ENCODE measurements at places on chromosomes 2 and 18.
A peak's percentile ranks its signal among the peaks of the same experiment; 100 is the strongest.

DNA sequence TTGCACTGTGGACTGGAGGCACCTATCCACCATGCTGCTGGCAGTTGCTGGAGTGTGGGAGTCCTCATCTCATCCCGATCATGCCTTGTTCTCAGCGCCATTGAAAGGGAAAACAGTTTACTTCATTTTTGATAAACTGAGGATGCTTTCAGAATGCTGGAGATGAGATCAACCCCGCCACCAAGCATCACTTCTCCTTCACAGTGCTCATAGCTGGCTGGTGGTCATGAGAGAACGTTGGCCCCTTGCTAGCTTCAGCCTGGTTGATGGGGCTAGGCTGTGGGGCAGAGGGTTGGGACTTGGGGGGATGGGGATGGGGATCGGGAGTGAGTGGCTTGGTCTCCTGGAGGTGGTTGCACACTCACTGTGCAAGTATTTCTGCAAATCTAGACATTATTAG, 30.1 kb downstream of the SOX11 start:
- DNase-seq, result no peak

DNA sequence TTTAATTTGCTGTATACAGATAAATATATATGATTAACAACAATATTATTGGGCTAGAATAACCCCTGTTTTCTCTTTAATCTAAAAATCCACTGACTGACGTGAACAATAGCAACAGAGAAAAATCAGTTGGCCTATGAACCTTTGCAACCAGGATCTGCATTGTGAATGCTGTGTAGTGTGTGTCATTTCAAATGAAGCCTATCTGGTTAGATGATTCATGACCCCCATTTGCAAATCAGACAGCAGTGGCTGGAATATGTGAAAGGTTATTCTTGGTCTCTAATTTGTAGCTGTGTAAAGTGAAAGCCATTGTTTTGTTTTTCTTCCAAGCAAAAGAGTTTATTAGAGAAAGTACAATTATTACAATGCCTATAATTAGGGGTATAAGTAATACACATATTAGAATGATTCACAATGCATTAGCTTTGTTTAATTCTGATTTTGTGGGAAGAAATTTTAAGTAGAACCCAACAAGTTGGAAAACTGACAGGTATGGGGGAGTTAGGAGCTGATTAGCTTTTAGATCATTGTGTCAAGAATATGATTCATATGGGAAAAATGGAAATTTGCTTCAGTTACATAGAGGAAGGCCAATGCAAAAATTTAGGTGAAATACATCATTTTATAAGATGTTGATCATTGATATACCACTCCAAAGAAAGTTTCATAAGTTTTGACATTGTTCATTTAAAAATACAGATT, 1362.2 kb upstream of the TMEFF2 start:
- no peak for DNase-seq

- DNase-seq, result no peak
Observed at GRCh38 chr2:71897137-71897480, 250.6 kb downstream of the CYP26B1 start.

DNA sequence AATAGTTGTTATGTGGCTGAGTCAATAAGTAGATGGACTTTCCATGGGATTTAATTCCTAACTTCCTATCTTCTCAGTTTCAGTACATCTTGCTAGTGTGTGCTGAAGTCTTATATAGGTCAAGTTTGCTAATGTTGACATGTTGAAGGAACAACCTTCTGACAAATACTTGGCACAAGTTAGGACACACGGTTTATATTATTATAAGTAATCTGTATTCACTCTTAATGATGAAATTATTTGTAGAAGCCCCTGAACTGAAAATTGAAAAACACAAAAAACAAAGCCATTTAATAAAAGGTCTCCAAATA, 19.2 kb downstream of the ARL5A start:
- DNase-seq, result no peak

DNA sequence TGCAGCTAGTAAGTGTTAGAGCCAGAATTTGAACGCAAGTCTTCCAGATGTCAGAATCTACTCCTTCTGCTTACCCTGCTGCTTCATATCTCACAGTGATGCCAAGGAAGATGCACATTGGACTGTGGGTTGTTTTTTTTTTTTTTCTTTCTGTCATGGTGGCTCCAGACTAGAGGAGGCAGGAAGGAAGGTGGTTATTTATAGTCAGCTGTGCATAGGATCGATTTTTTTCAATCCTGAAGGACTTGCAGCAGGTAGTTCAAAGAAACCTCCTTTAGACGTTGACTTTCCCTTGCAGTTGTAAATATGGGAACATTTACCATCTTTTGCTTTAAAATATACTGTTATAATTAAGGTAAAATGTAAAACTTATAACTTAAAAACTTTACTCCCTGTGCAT, 17.3 kb downstream of the NEDD4L start:
- DNase-seq, result no peak

DNA sequence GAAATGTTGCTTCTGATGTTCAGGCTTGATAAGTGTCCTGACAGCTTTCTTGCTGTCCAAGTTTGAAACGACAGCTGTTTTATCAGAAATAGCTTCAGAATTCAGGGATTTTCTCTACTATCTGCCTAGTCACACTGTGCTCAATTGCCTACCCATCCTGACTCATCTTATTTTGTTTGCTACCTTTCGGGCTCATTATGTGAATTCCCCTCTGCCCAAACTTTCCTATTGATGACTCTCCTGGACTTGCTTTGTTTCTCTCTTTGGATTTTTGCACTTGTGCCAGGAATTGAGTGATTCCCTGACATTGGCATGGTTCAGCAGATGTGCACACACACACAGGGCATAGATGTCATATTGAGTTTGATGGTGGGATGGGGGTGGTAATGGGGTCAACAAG, 1052.6 kb upstream of the PIK3C3 start:
- DNase-seq, result no peak

DNA sequence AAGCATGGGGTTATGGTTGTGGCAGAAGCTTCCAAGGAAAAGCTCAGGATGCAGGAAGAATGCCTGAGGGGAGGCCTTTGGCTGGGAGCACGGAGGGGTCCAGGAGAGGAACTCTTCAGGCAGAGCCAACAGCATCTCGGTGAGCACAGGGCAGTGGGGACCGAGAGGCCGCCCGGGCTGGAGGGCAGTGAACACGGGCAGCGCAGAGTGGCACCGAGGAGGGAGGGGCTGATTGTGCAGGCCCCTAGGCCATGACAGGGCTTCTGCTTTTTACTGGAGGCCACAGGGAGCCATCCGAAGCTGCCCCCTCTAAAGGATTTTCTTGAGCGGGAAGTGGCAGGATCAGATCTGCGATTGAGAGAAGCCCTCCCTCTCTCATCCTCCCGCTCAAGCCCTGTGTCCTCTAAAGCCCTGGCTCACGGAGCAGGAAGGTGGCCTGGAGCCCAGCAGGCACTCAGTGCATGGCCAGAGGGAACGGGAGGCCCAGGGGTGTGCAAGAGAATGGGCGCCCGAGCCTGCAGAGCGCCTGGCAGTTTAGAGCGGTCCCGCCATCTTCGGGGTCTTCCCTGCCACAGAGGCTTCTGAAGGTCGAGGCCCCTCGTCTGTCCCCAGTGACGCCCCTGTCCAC, 110.0 kb upstream of the STON1 start:
- DNase-seq, result no peak

GRCh38 chr2:96887493-96888012, 17.7 kb upstream of the SEMA4C start:
- no peak for DNase-seq

DNA sequence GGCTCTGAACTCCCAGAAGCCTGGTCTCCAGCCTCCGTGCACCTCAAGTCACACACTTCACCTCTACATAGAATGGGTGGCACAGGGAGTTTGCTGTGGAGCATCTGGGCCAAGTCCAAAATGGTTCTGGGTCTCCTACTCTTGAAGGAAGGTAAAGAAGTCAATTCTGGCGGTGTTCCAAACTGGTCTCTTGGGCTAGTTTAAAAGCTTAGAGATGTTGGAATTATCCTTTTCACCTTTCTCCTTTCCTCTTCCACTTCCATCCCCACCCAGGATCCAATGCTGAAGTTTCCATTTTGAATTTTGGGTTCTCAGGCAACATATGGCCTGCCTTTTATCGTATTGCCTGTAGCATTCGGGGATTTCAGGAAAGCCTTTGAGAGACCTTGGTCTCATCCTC, 325.2 kb downstream of the PDE11A start:
- no peak for DNase-seq

DNA sequence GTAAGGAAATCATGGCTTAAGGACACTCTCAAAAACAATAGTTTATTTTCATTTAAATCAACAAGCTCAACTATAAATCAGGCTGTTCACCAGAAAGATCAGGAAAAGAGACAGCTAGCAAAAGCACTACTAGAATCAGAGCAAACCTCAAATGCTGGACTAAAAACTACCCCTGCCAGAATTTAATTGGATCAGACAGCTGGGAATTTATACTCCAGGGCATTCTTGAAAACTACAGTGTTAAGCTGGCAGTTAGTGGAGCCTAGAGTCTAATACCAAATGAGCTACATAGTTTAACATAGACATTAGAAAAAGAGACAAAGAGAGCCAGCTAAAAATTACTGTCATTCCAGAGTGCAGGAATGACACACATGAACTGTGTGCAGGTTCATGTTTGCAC, 1016.4 kb upstream of the CRIM1 start:
- no peak for DNase-seq

GRCh38 chr2:209495855-209496585, 72.2 kb downstream of the MAP2 start:
- DNase-seq, result peak; percentile 64

DNA sequence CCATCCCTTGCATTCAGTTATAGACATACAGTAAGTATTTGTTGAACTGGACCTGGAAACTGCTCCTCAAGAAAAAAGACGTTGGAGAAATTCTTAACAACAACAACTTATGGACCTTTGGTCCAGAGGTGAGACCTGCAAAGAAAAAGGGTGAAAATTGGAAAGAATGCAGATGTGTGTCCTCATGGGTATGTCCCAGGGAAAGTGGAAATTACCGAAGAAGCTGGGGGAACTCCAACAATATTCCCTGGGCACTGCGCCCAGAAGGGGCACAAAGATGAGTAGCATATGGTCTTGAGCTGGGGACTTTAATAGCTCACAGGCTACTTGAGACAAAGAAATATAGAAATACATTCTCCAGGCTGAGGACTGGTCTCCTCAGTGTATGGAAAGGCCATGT, 35.5 kb upstream of the YWHAQ start:
- no peak for DNase-seq

DNA sequence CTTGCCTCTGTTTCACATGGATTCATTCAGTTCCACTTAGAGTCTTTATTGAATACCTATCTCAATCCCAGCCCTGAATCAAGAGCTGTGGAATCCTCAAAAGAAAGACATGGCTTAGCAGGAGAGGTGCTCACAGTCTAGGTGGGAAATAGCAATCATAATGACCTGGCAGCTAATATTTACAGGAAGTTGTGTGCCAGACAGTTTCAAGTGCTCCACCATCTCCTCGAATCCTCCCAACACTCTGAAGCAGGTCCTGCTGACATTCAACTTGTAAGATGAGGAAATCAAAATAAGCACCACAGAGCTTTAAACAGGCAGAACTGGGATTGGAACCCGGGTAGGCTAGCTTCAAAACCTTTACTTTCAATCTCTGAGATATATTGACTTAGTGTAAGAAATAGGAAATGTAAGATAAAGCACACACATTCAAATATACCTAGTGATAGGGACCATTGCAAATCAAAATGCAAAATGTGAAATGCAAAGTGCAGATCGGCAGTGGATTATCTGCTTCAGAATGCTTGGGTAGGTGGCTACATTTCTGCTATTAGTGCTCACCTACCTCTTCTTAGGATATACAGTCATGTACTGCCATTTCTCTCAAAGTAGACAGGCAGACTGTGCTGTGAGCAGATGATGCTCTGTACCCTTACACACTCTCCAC, 182.0 kb downstream of the PRKCE start:
- no peak for DNase-seq

DNA sequence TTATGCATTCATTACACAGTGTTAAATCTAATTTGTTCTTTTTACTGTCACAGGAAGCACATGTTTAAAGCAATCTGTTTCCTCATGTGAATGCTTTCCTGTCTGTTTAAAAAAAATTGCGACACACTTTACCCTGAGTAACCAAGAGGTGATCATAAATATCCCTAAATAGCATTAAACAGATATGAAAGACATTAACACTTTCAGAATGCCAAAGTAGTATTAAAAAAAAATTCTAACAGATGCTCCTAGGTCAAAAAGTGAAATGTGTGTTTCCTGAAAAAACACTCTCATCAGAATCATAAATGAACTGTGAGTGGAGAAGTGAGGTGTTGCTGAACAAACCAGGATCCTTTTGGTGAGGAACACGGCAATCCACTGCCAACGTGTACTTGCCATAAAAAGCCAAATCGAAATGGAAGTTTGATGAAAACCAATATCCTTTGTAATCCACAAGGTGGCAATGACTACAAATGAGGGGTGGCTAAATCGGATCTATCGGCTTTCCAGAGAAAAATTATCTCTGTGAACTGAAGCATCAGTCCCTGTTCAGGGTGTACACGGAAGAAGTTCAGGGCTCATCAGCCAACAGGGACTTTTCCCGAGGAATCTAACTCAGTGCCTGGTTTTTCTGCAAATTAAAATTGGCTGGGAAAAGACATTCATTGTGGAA, 248.9 kb downstream of the TCF4 start:
- DNase-seq, result no peak

GRCh38 chr2:225011585-225011984, 30.7 kb downstream of the DOCK10 start:
- DNase-seq, result no peak

DNA sequence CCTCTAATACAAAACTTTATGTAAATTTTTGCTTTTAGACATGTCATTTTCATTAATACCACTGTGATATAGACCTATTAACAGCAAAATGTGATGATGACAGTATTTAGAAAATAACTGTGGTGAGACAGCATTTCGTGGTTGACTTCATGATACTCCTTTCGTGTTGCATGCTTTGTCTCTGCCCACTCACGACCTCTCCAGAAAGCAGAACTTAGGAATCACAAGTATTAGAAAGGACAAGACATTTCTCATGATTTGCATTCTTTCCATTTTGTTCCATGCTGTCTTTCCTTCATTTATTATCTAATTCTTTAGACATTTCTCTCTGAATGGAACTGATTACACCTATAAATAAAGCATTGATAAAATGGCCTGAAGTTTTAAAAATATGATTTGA, 85.2 kb upstream of the POU3F3 start:
- DNase-seq, result no peak

DNA sequence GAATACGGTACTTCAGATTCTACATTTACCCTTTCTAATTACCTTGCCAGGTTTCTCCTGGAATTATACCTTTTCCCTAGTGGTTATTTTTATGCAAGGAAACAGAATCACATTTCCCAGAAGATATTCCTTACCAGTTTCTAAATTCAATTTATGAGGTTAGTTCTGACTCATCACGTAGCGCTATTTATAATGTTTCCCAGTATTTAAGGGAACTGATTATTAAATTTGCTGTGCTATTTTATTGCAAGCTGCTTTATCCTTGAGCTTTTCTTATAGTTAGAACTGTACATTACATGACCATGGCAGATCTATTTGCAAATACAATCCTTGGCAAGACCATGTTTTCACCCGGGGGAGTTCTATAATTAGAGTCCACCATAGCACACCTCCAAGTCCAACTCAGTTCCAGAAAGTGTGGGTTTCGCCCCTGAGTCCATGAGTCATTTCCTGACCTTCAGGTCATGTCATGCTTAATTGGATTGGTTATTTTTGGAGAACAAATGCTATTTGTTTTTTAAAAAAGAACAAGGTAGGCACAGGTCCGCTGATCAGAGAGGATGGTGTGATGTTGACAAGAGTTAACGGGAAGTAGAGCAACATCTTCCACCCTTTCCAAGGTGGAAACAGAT, 126.6 kb downstream of the ZNF532 start:
- no peak for DNase-seq

Data from Calu3 (cell line).